ENCODE measurements at places on chromosomes 5 and 9. TPM values are rescaled to one million over a fixed set of nuclear protein-coding genes. Genes with fewer than 3 reads are reported as not detected.

GRM6 gene
- not detected for total RNA-seq

CAMK4 gene
- total RNA-seq = 1.8 TPM

GFRA3 gene
- 0.03 TPM for total RNA-seq

AIF1L gene
- total RNA-seq = 1.2 TPM

GABRG2 gene
- total RNA-seq = not detected

GBGT1 gene
- 5.7 TPM for total RNA-seq

SMIM32 gene
- 0.07 TPM for total RNA-seq

MORN5 gene
- not detected for total RNA-seq

OR1Q1 gene
- total RNA-seq = not detected

SAXO1 gene
- under 0.01 TPM for total RNA-seq

EIF4EBP3 gene
- 2.6 TPM for total RNA-seq

ZDHHC12 gene
- 38.3 TPM for total RNA-seq

RPL37 gene
- 1,280 TPM for total RNA-seq

NR6A1 gene
- 0.39 TPM for total RNA-seq

CRB2 gene
- not detected for total RNA-seq

ADAMTS2 gene
- 32.5 TPM for total RNA-seq

TMEM232 gene
- total RNA-seq = 0.79 TPM

TAS2R1 gene
- not detected for total RNA-seq

SLC12A2 gene
- 45.2 TPM for total RNA-seq

CCDC171 gene
- total RNA-seq = 2.2 TPM

SLC1A3 gene
- total RNA-seq = 20.0 TPM

CCNI2 gene
- not detected for total RNA-seq

PTCH1 gene
- 0.89 TPM for total RNA-seq

EIF4E1B gene
- total RNA-seq = not detected

TRIM36 gene
- 0.13 TPM for total RNA-seq

ROR2 gene
- total RNA-seq = 2.0 TPM

FRRS1L gene
- total RNA-seq = 0.10 TPM

ADAMTS6 gene
- 90.7 TPM for total RNA-seq

UAP1L1 gene
- 38.3 TPM for total RNA-seq

FCN2 gene
- not detected for total RNA-seq

FAM240B gene
- not detected for total RNA-seq

AMBP gene
- not detected for total RNA-seq

TAL2 gene
- total RNA-seq = not detected

FOXD4L6 gene
- 0.17 TPM for total RNA-seq

TNIP1 gene
- total RNA-seq = 159 TPM

NEK6 gene
- total RNA-seq = 83.1 TPM

OTULINL gene
- total RNA-seq = 1.0 TPM

SCGB3A2 gene
- not detected for total RNA-seq

TNC gene
- 364 TPM for total RNA-seq

ZBTB26 gene
- total RNA-seq = 6.2 TPM

C9 gene
- total RNA-seq = not detected

NUDT12 gene
- total RNA-seq = 10.8 TPM

SLC34A3 gene
- total RNA-seq = not detected

Data from smooth muscle cell of the pulmonary artery (primary cell).